ENCODE measurements at places on chromosomes 4 and X.
A peak's percentile ranks its signal among the peaks of the same experiment; 100 is the strongest.

DNA sequence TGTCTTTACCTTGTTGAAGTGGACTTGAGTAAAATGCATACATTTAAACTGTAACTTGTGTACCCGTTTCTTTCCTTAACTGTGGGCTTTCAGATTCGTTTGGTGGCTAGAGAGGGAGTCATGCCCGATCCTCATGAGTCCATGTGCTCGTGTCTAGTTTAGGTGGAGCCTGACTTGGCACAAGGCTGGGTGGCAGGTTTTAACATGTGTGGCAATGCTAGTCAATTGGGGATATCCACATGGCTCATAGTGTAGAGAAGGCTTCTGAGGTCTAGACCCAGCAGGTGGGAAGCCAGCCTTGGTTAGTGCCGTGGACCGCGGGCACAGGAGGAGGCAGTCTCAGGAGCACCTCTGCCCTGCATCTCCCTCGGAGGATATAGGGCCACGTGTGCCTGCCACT is 48.5 kb upstream of the CLCN4 start:
- no peak for DNase-seq

- DNase-seq, result no peak
These were observed 10.5 kb downstream of the RBMX start for GRCh38 chrX:136870064-136870463.

- DNase-seq, result no peak
These were observed 22.8 kb upstream of the FGFR3 start for GRCh38 chr4:1770245-1770644.

- DNase-seq, result no peak
These were observed 228.9 kb upstream of the BOD1L1 start for GRCh38 chr4:13856387-13856786.

DNA sequence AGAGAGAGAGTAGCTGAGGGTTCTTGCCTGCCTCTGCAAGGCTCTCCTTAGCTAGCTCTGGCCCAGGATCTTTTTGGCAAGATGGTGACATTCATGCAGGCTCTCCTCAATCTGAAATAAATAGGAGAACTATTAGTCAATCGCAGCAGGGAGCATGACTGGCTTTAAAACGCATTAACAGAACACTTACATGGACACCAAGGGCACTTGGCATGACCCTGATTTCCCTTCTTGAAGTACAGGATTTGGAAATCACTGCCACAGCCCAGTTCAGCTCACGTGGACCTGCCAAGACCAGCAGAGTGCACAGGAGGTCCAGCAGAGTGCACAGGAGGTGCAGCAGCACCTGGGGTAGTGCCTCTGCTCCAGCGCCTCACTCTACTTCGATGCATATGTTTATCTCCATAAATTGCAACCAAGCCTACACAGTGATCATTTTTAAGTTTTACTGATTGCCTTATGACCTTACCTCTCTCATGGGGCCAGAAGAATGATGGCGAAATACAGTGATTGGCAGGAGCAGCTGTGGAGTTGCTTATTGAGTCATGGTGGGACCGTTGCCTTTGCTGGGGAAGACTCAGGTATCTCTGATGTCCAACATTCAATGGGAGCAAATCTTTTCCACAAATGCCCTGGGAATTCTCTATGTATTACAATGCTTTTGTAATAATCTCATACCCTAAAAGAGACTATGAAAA is 122.4 kb downstream of the SYNPO2 start:
- no peak for DNase-seq

DNA sequence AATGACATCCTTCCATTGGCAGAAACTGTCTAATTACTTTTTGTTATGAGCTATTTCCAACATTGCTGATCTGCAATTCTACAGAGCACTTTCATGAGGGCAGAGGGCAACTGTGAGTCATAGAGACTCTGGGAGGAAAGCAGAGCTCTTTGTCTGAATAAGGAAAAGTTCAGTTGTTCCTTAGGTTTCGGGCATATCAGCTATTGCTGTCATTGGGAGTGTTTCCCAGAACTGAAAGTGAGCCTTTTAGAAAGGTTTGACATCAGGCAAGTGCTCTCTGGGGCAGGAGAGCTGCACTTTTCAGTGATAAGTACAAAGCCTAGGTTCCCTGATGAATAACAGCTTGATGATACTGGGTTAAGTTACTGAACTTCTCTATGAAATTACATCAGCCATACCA is 119.2 kb upstream of the EDNRA start:
- peak; percentile 49 for DNase-seq

- DNase-seq, result no peak
These were observed 74.3 kb downstream of the NUDT10 start for GRCh38 chrX:51406688-51407519.

DNA sequence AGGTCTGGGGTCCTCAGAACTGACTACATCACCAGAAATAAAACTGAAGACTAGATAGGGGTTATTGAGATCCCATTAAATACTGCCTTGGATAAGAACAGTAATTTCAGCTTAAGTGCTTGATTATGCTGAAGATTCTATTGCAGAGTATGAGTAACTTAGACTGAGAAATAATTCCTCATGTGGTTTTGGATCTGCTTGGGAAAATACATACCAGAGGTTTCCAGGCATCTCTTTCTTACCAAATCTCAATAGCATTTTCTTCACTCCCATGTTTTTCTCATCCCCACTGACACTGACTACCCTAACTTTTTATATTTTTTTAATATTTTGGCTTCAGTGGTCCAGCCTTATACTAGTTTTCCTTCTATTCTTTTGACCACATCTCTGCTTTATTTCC is 92.0 kb upstream of the TEX13D start:
- no peak for DNase-seq

DNA sequence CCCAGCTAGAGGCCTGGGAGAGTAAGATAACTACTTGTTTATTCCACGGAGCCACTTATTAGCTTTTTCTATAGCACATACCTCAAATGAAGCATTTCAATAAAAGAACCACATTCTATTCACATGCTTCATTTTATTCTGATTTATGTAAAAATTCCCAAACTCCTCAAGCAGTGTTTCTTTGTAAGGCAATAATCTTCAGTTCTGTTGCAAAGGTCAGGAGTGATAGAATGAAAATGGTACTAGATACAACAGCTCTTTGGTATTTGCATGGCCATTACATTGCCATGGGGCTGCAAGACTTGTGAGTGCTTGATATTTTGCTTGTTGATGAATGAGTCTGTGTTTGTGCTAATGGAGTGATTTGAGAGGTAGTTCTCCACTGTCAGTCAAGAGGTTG is 39.4 kb downstream of the AR start:
- no peak for DNase-seq

GRCh38 chrX:41779030-41779564 is 55.1 kb downstream of the GPR82 start:
- no peak for DNase-seq

DNA sequence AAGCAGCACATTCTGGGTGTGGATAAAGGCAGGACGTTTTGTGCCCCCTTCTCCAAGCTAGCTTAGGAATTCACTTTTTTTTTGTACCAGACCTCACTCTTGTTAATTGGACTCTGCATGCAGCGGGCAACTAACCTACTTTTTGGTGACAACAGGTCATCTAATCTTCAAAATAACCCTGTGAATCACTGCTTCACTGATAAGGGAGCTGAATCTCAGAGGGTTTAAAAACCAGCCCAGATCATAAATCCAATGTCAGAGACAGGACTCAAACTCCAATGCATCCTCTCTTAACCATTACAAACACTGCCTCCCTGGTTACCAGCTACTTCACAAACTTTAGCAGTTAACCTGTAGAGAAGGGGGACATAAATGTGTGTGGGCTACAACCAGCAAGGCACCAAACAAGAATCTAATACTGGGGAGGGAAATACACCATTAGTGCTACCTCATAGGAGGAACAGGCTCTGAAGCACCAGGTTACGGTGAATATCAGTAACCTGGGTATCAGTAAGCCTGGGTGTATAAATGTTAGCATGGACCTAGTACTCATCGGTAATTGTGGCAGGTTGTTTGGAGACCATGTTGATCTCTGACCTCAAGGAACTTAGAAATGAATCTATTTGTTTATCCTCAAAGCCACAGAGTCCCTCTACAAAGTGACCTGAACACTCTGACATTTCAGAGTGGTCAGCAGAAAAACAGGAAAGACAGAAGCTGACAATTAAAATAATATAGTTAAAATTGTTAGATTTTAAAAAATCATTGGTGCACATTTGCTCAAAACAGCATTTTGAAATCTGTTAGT is 2.6 kb downstream of the TIFA start:
- no peak for DNase-seq

- DNase-seq, result peak; percentile 90
These were observed 372.1 kb downstream of the BMPR1B start for GRCh38 chr4:95129821-95130311.

DNA sequence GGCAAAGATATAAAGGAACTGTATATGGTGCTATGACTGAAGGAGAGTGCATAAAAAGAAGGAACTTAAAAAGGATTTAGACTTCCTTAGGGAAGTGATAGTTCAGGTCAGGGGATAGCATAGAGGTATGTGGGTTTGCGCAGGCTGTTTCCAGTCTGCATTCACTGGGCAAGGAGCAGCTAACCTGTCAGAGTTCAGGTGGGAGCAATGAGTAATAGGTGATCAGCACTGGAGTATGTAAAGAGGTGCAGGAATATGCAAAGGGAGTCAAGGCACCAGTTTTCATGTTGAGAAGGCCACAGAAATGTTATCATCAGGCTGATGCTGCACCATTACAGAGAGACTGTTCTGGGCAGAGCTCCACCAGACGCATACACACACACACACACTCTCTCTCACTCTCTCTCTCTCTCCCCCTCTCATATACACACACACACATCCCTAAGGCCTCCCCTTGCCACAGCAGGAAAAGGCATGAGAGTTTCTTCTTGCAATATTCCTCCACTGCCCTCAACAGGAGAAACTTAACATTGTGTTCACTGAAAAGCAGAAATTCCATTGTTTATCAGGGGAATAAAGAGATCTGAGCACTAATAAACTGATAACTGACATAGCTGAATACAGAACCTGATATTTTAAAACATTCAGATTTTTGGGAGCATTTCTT is 256.4 kb upstream of the GRID2 start:
- no peak for DNase-seq

DNA sequence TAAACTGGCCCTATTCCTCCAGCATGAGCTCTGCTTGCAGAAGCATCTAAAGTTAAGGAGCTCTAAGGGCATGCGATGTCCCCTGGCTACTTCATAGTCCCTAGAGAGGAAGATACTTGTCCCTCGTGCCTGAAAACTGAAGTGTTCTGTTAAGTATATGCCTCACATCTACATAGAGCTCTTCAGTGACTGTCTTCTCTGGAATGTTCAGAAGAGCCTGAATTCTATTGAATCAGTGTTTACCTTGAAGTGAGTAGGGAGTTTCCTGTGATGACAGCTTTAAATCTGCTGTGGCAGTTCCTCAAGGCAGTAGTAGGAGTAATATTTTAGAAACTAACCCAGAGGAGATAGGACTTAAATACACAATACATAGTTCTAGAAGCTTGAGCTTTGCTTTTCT is 111.2 kb downstream of the ZNF518B start:
- DNase-seq, result no peak

DNA sequence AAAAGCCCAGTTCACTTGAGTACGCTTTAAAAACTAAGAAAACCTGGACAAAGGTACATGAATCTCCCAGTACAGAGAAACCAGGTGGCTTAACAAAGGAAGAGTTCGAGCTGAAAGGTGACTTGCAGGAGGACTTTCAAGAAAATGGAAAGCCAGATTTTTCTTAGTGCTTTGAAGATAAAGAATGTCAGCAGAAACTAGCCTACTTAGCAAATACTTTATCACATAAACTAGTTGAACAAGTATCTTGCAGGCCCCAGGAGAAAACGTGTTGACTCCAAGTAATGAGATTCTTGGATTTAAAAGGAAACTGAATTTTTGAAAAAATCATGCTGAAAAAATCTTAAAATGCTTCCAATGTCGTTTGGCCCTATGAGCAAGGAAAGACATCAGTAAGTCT is 26.4 kb downstream of the CDKN2AIP start:
- DNase-seq, result no peak

DNA sequence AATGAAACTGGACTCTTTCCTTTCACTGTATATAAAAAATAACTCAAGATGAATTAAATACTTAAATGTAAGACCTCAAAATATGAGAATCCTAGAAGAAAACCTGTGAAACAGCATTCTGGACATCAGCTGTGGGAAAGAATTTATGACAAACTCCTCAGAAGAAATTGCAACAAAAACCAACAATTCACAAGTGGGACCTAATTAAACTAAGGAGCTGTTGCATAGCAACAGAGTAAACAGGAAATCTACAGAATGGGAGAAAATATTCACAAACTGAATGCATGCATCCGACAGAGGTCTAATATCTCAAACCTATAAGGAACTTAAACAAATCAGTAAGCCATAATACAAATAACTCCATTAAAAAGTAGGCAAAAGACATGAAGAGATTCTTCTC is 851.7 kb upstream of the PCDH10 start:
- DNase-seq, result no peak

- DNase-seq, result no peak
These were observed 16.1 kb upstream of the STARD8 start for GRCh38 chrX:68631336-68631735.

DNA sequence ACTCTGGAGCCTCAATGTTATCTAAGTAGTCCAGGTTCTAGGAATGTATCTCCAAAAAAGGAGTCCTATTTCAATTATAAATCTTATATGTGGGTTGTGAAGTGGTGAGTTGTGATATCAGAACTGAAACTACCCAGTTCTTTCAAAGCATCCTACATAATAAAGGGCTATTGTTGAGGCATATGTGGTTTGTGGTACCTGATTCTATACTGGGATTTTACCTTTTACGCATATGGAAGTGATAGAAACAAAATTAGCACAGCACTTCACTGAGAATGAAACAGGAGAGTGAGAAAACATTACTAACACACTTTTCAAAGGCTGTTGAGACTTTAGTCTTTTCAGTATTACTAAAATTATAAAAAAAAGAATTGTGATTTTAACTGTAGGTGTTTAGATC is 417.7 kb upstream of the GALNT7 start:
- no peak for DNase-seq

- no peak for DNase-seq
These were observed 18.3 kb downstream of the LARP7 start for GRCh38 chr4:112655270-112655669.

- DNase-seq, result no peak
These were observed 548.8 kb upstream of the FAM241A start for GRCh38 chr4:111596491-111596890.

- no peak for DNase-seq
These were observed 31.9 kb downstream of the CDKL2 start for GRCh38 chr4:75598390-75598789.

DNA sequence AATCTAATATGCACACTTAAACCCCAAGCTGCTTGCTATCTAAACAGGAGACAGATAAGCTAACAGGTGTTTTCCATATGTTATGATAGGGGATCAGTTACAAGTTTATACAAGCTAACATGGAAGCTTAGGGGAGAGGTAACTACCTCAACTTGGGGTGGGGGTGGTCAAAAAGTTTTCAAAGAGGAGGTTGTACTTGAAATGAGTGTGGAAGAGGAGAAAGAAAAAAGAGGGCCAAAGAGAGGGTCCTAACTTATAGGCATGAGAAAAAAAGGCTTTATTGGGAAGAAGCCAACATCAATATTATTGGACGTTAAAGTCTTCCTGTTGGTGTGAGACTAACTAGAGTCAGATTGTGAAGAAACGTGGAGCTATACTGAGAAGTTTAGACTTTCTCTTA is 205.9 kb downstream of the NDST4 start:
- no peak for DNase-seq
